Tongue (tissue), 3 donors: ENCODE measurements at places on chromosomes 7 and 10.

DNA sequence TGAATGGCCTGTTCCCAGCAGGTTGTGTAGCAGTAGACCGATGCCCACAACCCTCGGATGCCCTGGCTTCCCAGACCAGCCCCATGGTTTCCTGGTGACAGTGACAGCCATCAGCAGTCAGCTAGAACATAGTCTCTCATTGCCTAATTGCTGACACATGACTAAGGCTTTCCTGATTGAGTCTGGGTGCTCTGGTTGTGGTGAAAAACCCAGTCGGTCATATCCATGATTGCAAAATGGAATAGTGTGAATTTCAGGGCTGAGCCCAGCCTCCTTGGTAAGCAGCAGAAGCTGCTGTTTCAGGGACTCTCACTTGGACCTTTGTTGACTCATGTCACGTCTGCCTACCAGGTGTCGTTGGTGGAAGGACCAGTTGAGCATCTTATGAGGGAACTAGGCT is 36.6 kb downstream of the POR start:
- DNase-seq = no peak

DNA sequence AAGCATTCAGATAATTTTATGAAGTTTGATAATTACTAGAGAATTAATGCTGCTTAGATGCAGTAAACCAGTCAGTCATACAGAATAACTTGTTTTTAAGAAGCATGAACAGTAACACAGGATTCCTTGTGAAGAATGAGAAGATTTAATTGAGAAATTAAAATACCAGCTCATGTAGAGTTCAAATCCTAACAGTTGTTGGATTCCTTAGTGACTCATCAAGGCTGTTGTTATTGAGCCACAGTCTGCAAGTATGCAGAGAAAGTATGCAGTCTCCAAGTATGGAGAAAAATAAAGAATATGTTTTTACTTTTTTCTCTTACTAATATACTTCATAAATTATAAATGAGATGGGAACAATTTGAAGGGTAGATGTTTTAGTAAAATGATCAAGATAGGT is 30.2 kb upstream of the CYP26C1 start:
- peak; percentile 5 for DNase-seq

DNA sequence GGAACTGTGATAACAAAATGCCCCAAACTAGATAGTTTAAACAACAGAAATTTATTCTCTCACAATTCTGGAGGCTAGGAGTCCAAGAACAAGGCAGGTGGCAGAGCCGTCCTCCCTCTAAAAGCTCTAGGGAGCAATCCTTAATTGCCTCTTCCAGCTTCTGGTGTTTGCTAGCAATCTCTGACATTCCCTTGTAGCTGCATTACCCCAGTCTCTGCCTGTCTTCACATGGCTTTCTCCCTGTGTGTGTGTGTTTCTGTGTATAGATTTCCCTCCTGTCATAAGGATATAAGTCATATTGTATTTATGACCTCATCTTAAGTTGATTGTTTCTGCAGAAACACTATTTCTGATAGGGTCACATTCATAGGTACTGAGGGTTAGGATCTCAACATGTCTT is 177.5 kb downstream of the WNT2 start:
- no peak for DNase-seq

GRCh38 chr7:38122501-38122900 is 55.5 kb upstream of the STARD3NL start:
- no peak for DNase-seq
